Calu3 (cell line): ENCODE measurements at places on chromosomes 12 and 14.

- DNase-seq: no peak
Measured at GRCh38 chr14:56135001-56135400, 16.8 kb downstream of the PELI2 start.

- no peak for DNase-seq
Measured at GRCh38 chr12:121277374-121277759, 19.1 kb downstream of the CAMKK2 start.

- DNase-seq: no peak
Measured at GRCh38 chr12:104786352-104786751, 171.7 kb downstream of the SLC41A2 start.

GRCh38 chr14:96806836-96807235 is 9.7 kb downstream of the VRK1 start:
- DNase-seq: no peak

DNA sequence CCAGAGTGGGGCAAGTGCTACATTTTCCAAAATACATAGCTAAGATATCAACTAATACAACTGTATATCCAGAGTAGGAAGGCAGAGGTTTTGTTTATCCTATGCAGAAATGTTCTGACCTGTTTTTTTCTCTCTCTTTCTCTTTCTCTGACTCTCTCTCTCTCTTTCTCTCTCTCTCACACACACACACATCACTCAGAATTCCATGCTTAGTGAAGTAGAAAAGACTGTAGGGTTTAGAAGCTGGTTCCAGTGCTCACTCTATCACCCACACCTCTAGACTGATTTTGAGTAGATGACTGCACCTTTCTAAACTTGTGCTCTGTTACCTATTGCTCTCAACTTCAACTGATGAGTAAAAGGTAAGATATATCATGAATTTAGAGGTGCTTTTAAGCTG is 356.7 kb downstream of the LRIG3 start:
- no peak for DNase-seq

DNA sequence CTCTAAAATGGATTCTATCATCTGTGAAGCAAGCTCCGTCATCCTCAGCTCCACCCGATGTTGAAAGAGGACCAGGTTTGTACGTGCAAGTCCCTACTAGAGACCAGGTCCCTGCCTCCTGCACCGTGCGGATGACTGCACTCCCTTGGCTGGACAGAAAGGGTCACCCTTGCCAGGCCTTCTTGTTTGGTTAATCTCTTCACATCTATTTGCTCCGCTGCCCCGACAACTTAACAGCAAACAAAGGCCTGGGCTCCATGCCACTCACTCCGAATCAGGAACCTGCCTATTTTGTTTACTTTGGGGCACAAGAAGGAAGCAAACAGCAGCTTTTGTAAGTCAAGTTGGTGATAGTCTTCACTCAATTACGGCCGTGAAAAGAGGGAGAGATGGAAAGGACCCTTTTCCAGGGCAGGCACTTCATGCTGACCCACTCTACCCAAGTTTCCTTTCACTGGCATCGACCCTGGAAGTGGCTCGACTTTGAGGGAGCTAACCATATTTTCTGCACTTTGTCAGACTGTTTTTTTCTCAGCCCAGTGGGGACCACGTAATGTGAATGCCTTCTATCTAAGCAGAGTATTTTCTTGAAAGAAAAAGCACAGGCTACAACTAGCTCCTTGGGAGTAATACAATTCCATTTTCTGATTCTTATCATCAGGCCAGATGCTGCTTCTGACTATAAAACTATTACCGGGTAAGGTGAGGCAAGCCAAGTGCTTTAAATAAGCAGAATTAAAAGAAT is 202.6 kb downstream of the FOXN3 start:
- peak; percentile 43 for DNase-seq

- DNase-seq: no peak
Measured at GRCh38 chr12:74515849-74516248, 21.8 kb upstream of the ATXN7L3B start.

DNA sequence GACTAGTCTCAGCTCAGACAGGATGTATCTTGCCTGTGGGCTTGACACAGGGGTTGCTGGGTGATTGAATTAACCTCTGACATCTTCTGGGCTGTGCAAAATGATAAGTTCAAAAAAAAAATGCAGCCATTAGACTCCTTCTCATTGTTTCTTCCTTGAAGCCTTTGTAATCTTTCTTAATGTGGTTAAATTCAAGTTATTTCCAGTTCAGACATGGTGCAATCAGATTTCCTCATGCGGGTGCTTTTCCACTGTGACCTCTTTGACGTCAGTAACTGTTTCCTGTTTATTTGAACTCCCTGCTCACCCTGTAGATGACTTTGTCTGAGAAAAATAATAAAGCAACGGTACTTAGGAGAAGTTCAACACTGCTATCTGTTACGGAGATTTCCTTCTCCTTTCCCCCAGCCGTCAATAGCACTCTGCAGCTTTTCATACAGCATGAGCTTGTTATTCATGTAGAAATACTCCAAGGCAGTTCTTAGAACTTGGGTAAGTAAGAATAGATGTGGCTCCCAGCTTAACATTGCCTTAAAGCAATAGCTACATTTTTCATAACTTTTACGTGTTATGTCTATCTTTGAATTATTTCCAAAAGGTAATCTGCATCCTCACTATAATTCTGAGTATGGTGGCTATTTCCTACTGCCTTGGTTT is 155.5 kb downstream of the PRKCH start:
- peak; percentile 57 for DNase-seq

DNA sequence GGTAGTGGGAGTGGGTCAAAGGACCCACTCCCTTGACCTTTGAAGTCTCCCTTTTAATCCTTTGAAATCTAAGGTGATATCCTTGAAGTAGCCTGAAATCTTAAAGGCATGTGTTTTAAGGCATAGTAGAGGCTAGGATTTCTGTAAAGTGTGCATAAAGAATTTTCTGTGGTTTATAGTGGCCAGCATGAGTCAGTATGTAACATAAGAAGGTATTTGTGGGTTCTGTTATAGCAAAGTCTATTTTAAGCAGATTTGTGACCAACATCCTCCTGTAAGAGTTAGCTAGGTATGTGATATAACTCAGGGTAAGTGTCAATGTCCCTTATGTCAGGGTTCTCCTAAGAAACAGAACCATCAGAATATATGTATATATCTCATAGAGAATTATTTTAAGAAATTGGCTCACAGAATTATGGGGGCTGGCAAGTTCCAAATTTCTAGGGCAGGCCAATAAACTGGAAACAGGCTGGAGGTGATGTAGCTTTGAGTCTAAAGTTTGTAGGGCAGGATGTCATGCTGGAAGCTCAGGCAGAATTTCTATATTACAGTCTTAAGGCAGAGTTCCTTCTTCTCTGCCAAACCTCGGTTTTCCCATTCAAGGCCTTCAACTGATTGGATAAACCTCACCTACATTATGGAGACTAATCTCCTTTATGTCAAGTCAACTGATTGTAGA is 18.7 kb upstream of the EPYC start:
- no peak for DNase-seq

GRCh38 chr14:70915415-70915814 is 8.2 kb downstream of the PCNX1 start:
- no peak for DNase-seq

DNA sequence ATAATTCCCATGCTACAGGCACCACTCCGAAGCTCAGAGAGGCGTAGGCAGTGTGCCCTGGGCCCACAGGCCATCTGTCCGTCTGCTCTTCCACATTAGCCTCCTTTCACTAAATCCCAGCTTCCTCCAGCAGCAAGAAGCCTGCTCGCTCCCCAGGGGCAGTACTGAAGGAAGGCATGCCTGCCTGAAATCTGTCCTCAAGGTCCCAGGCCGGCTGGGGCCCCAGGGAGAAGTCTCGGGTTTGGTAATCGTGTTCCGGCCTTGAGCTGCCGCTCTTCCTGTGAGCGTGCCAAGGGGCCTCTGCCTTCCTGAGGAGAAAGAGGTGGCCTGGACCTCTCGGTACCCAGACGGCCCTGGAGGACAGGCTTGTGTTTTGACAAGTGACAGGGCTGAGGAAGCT is 15.2 kb upstream of the DLK1 start:
- DNase-seq: no peak

GRCh38 chr12:81146228-81147225 is 68.6 kb downstream of the ACSS3 start:
- no peak for DNase-seq

GRCh38 chr14:82657186-82657675 is 1123.6 kb upstream of the SEL1L start:
- no peak for DNase-seq

DNA sequence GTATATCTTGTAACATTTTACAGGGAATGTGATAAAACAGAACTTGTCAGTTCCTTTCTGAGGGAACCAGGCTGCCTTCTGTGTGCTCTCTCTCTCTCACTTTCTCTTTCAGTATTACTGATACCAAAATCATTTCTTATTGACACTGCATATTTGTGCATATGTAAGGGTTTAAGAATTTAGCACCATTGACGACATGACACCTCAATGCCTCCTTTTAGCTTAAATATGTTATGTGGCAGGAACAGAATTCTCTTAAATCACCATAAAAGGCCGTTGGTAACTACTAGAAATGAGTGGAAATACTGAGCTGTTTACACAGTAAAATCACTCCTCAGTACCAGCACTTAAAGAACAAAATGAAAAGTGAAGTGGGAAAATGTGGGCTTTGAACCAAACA is 457.7 kb upstream of the SYT1 start:
- no peak for DNase-seq

GRCh38 chr12:1332327-1332726 is 262.1 kb downstream of the FBXL14 start:
- peak; percentile 83 for DNase-seq

- DNase-seq: no peak
Measured at GRCh38 chr14:42848652-42849051, 1242.0 kb downstream of the LRFN5 start.

DNA sequence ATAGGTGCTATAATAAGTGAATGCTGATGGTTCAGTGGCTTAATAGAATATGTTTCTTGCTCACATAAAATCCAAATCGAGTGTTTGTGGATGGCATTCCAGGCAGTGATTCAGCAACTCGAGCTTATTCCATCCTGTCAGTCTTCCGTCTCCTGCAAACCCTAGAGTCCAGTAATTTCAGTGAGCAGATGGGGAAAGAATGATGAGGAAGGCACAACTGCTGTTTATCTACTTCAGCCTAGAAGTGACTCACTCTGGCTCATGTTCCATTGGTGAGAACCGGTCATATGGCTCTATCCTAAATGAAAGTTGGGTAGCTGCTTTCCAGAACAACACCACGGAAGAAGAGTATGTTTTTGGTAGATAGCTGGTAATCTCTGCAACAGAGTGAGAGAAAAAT is 421.8 kb upstream of the PDE3A start:
- DNase-seq: peak; percentile 15

GRCh38 chr12:54759751-54760150 is 94.6 kb upstream of the MUCL1 start:
- DNase-seq: peak; percentile 50

GRCh38 chr14:24113801-24114531 is 611 bp upstream of the DCAF11 start:
- peak; percentile 85 for DNase-seq

DNA sequence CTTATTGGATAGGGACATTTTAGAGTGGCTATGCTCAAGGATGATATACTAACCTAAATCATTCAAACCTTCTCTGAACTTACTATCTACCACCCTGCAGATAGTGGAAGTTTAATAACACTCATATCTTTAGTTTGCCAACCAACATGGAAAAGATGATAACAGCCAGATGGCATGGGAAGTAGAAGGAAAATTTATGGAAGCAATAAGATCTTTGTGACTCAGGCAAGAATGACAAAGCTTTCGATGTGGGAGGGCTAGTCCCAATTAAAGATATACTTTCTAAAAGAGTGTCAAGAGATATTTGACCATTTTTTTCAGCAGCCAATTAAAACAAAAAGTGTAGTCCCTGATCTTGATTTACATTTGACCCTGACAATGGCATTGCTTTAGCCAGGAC is 631.7 kb downstream of the RPS29 start:
- DNase-seq: no peak
